ENCODE measurements at places on chromosomes 4 and X. TPM values are rescaled to one million over a fixed set of nuclear protein-coding genes. Genes with fewer than 3 reads are reported as not detected.

DNA sequence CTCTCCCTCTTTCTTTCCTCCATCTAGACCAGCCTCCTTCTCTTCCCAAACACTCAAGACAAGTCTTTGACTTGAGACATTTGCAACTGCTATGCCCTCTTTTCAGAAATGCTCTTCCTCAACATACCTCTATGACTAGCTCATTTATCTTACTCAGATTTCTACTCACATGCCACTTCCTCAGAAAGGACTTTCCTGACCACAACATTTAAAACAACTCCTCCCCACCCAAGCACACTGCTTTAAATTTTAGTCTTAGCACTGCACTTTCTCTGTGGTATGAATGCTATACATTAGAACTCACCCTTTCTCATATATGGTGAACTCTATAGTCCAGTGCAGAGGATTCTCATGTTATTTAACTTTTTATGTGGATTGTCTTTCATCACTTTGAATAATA, 28.4 kb upstream of the SULT1E1 start:
- no peak for DNase-seq
- H3K4me3 ChIP-seq: no peak overlapping the region
- no peak overlapping the region for H3K27ac ChIP-seq
- no peaks in the 10 kb centered on the region for H3K36me3 ChIP-seq
- H3K27me3 ChIP-seq: no peaks in the 10 kb centered on the region

EPHA5 gene
- 1.3 TPM for total RNA-seq

FAAH2 gene
- total RNA-seq: 0.28 TPM

RAI2 gene
- 0.25 TPM for total RNA-seq

CPE gene
- total RNA-seq: 8.1 TPM

GRCh38 chrX:30576881-30577280, 685 bp downstream of the TASL start:
- no peaks in the 10 kb centered on the region for H3K4me1 ChIP-seq
- H3K27ac ChIP-seq: no peak overlapping the region
- no peak for DNase-seq
- H3K4me3 ChIP-seq: no peak overlapping the region
- no peaks in the 10 kb centered on the region for H3K36me3 ChIP-seq
